ENCODE measurements at places on chromosomes 2 and 18.

- DNase-seq, result no peak
Observed at GRCh38 chr2:29367986-29368658, 252.9 kb downstream of the CLIP4 start.

- DNase-seq, result no peak
Observed at GRCh38 chr2:221981912-221982470, 316.8 kb downstream of the PAX3 start.

DNA sequence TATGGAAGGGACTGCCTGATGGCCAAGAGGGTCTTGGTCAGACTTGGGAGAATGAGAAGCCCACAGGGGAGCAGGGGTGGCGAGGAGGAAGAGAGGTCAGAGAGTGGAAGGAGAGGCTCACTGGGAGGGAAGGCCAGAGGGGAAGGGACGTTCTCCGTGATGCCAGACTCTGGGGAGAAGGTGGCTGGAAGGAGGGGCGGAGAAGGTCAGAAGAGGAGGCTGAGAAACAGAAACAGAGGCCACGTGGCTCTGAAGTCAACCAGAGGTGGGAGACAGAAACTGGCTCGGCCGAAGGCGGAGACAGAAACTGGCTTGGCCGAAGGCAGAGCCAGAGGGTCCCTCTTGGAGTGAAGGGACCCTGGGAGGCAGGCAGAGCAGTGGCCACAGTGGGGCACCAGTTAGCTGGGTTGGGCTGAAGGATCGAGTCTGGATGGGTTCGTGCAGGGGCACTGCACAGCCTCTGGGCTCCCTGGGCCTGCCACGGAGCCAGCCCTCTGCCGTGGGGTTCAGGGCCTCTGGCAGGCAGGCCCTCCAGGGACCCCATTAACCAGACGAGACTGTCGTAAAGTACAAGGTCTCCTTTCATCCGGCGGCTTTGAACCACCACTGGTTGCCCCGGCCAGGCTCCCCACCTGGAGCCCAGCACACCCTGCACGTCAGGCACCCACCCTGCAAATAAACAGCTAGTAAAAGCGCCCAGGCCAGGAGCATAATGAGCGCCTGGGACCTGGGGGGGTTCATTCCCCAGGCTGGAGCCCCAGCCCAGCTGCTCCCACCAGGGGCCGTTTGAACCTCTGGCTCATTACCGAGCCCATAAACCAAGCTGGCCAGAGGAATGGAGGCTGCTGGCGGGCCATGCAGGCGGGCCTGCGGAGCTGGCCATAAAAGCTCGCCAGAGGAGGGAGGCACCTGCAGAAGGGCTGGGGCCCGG is 218.8 kb downstream of the DYSF start:
- no peak for DNase-seq

DNA sequence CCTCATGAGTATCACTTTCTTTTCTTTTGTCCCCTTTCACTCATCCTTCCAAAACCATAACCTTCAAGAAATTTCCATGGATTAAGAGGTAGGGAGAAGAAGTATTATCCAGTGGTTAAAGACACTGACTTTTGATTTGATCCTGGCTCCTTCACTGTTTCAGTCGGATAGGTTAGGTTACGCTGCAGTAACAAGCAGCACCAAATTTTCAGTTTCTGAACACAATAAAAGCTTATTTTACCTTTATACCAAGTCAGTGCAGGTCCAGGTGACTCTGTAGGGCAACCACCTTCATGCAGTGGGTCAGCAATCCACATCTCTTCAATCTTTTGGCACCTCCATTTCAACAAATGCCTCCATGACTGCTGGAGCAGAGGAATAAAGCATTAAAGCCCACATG is 15.0 kb upstream of the MARCHF4 start:
- DNase-seq, result no peak

DNA sequence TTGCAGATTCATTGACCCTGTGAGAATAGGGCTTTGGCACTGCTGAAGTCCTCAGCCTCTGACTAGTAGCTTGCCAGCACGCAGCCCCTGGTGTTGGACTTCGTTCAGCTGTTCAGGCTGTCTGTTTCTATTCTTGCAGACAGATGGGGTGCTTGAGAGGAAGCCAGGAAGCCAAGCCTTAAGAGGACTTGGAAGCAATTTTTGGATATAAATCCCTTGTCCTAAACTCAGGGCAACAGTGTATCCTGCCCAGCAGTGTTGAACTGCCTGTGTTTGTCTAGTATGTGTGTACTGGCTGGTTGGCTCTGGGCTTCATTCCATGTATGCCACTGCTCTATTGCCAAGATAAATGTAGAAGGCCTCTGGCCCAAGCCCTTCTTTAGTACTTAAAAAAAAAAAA is 108.6 kb downstream of the COMMD1 start:
- peak; percentile 88 for DNase-seq

- DNase-seq, result no peak
Observed at GRCh38 chr2:170408461-170409163, 230.7 kb downstream of the MYO3B start.

GRCh38 chr2:159009940-159010339 is 41.5 kb downstream of the TANC1 start:
- peak; percentile 41 for DNase-seq

DNA sequence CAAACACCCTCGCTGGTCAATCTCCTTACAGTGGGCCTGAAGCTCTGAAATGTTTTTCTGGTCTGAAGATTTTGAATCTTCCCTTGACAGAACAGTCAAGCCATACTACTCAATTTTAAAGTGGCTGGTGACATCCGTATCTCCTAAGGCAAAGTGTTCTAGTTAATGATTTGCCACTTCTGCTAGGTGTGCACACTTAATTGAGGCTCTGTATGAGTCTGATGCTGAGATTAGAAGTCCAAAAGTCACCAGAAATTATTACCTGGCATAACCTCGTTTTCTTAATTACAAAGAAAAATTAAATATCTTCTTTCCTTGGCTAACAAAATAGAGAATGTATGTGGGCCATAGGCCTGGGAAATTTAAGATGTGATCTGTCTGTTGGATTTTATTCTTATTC is 104.1 kb downstream of the DPP10 start:
- no peak for DNase-seq

DNA sequence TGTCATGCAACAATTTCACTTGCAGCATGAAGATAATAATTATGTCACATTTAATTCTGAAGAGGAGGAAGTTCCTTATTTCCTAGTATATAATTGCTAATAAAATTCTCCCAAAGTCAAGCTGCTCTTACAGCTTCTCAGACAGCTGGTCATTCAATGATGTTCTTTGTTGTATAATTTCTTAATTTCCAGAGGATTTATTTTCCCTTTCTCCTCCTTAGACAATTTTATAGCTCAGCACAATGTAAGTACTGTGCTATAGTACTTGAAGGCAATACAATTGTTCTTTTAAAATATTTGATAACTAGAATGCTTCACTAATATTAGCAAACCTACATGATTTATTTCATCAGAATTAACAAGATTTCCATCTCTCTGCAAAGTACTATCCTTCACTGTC is 73.4 kb downstream of the ROCK1 start:
- DNase-seq, result no peak

DNA sequence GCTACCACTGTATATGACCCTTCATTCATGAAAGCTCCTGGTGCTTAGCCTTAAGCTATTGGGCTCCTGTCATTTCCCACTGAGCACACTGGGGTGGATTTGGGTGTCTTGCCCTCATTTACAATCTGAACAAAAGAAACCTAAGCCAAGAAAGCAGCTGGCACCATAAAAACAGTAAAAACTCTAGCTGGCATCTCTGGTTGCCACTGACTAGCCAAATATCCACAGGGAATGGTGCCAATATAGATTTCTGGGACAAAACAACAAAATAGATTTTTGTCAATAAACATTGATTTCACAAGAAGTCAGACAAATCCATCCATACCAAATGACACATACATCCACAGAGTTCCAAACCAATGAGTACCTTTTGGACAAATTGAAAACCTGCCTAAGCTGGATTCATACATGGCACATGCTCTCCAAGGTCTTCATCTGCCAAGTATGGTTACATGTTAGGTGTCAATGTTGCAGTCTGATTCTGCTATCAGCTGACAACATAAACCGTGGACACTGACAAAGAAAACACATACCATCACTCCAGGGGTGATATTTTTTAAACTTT is 1081.5 kb upstream of the ZEB2 start:
- no peak for DNase-seq

GRCh38 chr18:69123421-69123820 is 277.3 kb upstream of the DOK6 start:
- DNase-seq, result no peak

GRCh38 chr2:99708231-99708630 is 218.4 kb upstream of the REV1 start:
- no peak for DNase-seq

GRCh38 chr2:177001334-177001733 is 211.3 kb upstream of the HNRNPA3 start:
- DNase-seq, result no peak

DNA sequence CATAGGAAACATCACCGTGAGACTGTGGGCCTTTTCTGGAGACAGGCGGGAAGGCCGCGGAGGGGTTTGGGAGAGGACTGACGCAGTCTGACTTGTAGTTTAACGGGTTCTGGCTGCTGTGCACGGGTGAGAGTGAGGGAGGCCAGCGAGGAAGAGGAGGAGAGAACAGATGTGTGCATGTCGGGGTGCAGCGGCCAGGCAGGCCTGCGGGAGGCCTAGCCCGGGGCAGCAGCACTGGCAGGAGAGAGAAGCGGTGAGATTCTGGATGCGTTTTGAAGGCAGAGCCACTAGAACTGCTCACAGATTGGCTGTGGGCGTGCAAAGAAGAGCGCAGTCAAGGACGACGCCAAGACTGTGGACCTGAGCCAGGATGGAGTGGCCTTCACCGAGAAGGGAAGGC is 53.9 kb downstream of the PTGR3 start:
- no peak for DNase-seq

DNA sequence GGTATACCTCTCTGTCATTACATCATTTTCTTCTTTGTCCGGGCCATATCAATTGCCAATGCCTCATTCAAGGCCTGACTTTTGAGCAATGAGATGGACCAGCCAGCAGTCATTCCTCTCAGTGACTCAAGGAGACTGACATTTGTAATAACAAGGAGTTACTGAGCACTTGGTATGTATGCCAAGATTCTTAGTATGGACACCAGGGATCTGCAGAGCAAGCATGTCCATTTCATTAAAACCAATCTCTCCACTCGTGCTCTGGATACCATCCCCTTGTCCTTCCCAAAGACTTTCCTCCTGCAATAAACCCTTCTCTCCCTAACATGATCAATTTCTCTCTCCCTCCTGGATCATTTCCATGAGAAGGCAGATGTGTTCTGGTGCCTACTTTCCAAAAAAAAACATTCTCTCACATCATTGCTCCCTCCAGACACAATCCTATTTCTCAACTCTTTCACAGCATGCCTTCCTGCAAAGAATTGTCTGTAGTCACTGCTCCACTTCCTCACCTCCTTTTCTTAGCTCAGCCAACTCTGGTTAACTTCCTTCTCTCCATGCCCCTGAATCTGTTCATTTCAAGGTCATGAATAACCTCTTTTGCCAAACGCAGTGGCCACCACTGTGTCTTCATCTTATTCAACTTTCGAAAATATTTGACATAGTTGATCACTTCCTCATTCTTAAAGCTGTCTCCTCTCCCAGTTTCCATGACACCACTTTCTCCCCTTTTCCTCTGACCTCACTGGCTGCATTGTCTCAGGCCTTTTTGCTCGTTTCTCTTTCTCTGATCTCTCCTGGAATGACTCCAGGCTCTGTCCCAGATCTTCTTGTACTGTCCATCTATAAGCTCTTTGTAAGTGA is 102.8 kb upstream of the CYP1B1 start:
- peak; percentile 96 for DNase-seq

DNA sequence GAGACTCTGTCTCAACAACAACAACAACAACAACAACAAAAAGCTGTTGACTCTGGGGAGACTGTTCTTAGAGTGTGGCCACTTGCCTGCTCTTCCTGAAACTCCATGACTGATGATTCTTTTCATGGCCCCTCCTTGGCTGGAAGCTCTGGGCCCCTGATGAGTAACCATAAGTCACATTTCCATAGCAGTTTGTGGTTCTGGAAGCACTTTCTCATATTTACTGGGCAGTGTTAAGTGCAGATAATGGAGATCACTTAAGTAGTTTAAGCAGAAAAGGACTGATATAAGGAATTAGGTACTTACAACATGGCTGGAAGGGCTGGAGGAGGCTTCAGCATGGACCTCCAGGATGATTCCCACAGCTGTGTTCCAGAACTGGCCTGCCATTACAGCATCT is 147.3 kb upstream of the DLX2 start:
- DNase-seq, result peak; percentile 72

DNA sequence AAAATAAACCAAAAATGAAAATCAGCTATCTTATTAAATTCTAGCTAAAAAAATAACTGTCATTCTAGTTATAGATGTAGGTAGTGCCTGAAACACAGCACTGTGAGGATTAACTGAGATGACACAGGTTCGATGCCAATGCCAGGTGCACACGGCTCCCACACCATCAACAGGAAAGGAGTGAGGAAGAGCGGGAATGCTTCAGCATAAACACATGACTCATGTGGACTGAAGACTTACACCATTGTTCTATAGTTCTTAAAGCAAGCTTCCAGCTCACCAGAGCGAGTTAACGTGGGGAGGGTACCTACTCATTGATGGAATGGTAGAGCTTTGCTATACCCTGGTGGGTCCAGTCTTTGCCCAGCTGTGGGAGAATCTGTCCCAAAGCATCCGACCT is 76.7 kb downstream of the EMILIN2 start:
- DNase-seq, result no peak

GRCh38 chr2:14418115-14418514 is 214.4 kb upstream of the LRATD1 start:
- peak; percentile 54 for DNase-seq

GRCh38 chr2:47402805-47403608 is at the start of gene MSH2:
MSH2 (plus strand) TSS chr2:47403156; CDS start chr2:47403192, 36 bp downstream.
- peak; percentile 84 for DNase-seq

DNA sequence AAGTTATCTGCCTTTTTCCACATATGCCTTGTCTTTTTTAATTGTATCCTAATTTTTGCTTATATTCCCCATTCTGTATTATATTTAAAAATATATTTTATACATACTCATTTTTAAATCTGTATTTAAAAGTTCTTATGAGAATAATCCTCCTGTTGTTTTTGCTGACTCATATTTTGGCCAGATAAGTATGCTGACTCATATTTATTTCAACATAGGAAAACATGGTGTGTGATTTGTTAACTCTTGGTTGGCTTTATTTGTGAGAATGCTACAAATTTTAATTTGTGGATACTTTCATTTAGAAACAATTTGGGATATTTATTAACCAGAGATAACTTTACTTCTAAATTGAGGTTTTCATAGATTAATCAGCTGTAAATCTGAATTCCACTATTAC is 587.7 kb downstream of the CPS1 start:
- DNase-seq, result peak; percentile 11

DNA sequence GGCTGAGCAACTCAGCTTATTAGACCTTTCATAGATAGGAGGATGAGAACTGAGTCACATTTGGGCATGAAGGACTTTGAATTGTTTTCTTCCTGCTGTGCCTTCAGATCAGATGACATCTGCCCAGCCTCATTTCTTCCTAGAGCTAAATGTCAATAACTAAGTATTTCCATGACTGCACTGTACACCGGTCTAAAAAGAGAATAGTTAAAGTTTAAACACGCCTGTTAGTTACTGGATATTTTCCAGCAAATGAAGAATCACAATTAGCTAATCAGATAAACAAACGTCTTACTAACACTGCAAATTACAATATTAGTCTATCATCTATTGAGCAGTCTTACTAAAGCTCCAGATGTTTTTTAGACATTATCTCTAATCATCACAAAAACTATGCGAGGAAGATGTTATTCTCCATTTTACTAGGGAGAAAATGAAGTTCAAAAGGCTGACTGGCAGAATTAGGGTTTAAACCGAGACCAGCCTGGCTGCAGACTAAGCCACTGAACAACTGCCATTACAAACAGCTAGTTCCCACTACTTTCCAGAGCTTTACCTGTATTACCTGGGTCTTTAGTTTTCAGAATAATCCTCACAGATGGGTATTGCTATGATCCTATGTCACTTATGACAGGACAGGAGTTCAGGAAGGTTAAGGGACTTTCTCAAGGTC is 69.4 kb upstream of the ZNF397 start:
- DNase-seq, result no peak

All from AG10803 (cell line).